ENCODE measurements at places on chromosomes 4 and X.

GRCh38 chr4:100517864-100518341, at the start of gene EMCN:
Gene EMCN (minus strand): TSS chr4:100518022. CDS start chr4:100517914, 108 bp downstream.
- peak; percentile 79 for DNase-seq

GRCh38 chr4:81405900-81406401, 65.8 kb downstream of the RASGEF1B start:
- peak; percentile 86 for DNase-seq

DNA sequence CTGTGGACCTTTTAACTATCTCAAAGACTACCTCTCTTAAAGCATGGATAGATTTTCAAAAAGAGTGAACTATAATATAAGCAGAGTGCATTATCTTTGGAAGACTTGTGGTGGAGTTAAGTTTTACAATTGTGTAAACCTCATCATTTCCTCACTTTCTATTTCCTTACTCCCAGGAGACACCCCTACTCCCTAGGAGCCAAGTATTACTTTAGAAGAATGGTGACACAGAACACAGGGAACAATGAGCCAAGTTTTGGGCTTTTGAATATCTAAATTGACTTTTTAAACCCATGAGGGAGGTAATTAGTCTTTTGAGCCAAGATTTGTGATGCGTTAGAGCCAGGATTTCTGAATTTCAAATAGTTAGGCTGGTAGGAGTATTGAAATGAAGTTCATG, 78.9 kb upstream of the UNC5C start:
- peak; percentile 64 for DNase-seq

GRCh38 chrX:8044947-8045346, 117.7 kb upstream of the PNPLA4 start:
- DNase-seq, result peak; percentile 61

- peak; percentile 44 for DNase-seq
Observed at GRCh38 chrX:121851033-121851432, 803.6 kb downstream of the GLUD2 start.

DNA sequence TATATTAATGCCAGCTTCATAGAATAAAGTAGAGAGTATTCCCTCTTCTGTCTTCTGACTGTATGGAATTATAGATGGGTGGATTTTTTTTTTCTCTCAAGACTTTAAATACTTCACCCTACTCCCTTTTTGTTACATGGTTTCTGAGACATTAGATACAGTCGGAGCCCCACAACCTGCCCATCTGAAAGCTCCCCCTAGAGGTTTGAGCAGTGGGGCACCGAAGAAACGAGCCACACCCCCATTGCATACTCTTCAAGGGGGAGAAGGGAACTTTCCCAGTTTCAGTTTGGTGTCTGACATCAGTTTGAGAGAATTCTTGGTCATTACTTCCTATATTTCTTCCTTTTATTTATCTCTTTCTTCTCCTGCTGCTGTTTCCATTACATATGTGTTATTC, 437.6 kb upstream of the AGA start:
- no peak for DNase-seq
